ENCODE measurements at places on chromosomes 1 and 21. TPM values are rescaled to one million over a fixed set of nuclear protein-coding genes. Genes with fewer than 3 reads are reported as not detected.

DNA sequence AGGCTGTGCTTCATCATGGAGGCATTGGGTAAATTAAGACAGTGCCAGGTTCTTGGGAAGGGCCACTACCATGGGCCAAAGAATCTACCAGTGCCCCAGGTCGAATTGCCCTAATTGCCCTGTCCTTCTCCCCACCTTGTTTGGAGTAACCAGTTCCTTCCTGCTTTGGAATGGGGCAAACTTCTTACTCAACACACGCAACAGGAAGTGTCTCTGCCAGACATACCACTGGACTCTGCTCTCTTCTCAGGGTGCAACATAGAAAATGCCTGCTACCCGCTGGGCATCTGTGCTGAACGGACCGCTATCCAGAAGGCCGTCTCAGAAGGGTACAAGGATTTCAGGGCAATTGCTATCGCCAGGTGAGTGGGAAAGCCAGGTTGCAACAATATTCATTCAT, 15.8 kb downstream of the CDA start:
- no peak for DNase-seq

Gene ERICH3
- total RNA-seq: not detected

Gene RRAGC
- 44.3 TPM for total RNA-seq

- DNase-seq: no peak
Measured at GRCh38 chr1:25760871-25761270, 39.1 kb upstream of the SELENON start.

Gene CCDC17
- total RNA-seq: 2.2 TPM

- DNase-seq: no peak
Measured at GRCh38 chr21:42527127-42527488, 13.5 kb downstream of the SLC37A1 start.

Measured in Panc1 (cell line).